ENCODE measurements at places on chromosomes 3 and 15. TPM values are rescaled to one million over a fixed set of nuclear protein-coding genes. Genes with fewer than 3 reads are reported as not detected.
A peak's percentile ranks its signal among the peaks of the same experiment; 100 is the strongest.

GRCh38 chr15:39443659-39444219 is 137.1 kb upstream of the THBS1 start:
- DNase-seq: no peak

GRCh38 chr3:29649815-29650547 is 369.1 kb downstream of the RBMS3 start:
- DNase-seq: no peak

DNA sequence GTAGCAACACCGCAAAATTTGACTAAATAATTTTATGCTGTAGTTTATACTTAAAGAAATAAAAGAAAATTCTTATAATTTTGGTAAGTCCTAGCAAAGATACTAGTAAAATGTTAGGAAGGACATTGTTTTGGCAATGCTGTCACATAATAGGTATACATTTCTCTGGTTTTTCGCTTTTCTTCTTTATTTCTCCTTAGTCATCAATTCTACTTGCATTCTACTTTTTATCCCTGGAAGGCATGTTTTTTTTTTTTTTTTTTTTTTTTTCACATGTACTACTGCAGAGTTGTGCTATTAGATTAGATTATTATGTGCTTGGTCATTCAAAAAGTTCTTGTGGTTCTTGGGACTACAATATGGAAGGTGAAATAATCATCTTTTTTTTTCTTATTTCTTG is 1421.2 kb downstream of the SI start:
- no peak for DNase-seq

GRCh38 chr3:146020969-146021368 is 140.0 kb downstream of the PLOD2 start:
- DNase-seq: no peak

DNA sequence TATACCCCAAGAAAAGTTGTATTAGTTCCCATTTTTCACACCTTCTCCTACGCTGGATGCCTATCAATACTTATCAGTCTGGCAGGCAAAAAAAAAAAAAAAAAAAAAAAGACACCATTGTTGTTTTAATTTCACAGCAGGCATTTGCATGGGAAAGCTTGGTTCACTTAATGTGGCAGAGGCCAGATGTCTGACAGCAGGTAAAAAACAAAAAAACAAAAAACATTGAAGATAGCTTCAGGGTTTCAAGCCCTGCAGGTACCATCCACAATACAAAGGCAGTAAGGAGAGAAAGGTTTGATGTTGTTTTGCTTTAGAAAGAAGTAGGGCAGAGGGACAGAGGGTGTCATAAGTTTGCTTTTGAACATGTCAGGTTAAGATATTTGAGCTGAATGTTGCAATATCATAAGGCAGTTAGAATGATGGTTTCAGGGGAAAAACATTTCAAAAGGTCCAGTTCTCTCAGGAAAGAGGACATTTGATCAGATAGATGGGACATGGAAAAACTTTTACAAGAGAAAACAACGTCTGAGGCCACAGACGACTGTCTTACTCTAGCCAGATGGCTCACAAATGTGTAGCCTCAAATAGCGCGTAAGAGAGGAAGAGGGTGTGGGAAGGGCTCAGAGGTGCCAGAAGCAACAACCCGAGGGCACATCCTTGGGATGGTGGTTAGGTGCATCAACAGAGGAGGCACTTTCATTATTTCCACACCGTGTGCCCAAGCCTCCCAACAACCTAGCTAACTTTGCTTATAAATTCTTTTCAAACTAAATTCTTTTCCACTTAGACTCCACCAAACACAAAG is 25.7 kb downstream of the PCOLCE2 start:
- no peak for DNase-seq

- peak; percentile 41 for DNase-seq
These were observed 68.6 kb downstream of the ABHD5 start for GRCh38 chr3:43759297-43759782.

GRCh38 chr3:100710261-100710968 is 1.1 kb downstream of the TFG start:
- no peak for DNase-seq

The SH2D7 gene
- total RNA-seq: not detected

DNA sequence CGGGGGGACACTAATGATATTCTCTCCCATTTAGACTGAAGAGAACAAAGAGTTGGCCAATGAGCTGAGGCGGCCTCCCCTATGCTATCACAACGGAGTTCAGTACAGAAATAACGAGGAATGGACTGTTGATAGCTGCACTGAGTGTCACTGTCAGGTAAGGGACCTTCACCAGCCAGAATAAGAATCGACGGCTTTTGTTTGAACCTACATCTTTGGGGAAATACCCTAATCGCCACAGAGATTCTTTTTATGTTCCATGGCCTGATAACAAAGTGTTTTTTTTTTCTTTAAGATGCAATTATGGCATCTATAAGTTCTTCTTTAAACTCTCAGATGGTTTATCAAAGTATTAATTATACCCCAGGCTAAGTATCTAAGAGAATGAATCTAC is 3.4 kb downstream of the THBS1 start:
- DNase-seq: no peak

The CDHR4 gene
- total RNA-seq: 1.6 TPM

- no peak for DNase-seq
These were observed 7.3 kb downstream of the TPM1 start for GRCh38 chr15:63049783-63050371.

GRCh38 chr3:173753593-173753992 is 356.0 kb downstream of the NLGN1 start:
- no peak for DNase-seq

DNA sequence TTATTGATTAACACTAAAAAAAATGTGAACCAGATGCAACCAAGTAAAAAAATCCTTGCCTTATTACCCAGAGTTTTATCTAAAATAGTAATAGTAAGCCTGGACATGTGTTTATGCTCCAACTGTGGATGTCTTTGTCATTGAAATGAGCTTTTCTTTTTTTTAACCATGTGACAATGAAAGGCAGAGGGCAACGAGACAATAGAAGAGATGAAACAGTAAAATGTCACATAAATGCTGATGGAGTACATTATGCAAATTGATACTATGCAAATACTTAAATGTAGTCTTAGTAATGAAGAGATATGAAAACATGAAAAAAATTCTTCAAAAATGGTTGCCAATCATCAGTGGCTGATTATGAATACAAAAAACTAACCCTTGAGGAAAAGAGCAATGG is 20.5 kb upstream of the CHMP2B start:
- no peak for DNase-seq

DNA sequence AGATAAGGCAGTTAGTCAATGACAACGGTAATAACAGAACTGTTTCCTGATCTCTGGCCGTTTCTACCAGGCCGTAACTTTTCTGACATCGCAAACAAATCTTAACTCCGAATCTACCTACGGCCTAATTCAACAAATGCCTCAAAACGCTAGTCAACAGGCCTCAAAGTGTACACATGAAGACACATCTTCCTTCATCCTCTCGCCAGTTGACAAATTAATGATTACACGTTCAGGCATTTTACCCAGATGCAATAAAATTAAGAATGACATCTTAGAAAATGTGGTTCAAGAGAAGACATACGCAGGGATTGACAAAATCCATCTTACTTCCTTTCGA is 1.5 kb downstream of the SFMBT1 start:
- no peak for DNase-seq

- no peak for DNase-seq
These were observed 175.9 kb downstream of the THRB start for GRCh38 chr3:24318677-24319287.

GRCh38 chr3:114809668-114810413 is 337.2 kb downstream of the ZBTB20 start:
- DNase-seq: no peak

GRCh38 chr3:133236901-133237300 is 163.0 kb upstream of the BFSP2 start:
- no peak for DNase-seq

GRCh38 chr3:37967260-37967881 is 23.2 kb upstream of the VILL start:
- peak; percentile 84 for DNase-seq

DNA sequence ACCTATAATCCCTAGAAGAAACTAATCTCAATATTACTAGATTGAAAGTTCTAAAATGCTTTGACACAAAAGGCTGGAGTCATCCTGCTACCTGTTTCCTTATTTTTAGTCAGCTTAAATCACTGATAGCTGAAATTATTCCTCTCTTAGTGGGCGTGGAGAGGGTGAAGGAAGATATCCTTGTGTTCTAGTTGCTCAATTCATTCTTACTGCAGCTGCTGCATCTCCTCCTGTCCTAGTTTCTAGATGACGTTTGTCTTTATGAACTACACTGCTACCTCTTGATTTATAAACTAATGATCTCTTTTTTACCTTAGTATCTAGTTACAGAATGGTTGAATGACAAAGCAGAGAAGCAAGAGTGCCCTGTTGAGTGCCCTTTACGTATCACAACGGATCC is 50.7 kb downstream of the SETD5 start:
- DNase-seq: no peak

DNA sequence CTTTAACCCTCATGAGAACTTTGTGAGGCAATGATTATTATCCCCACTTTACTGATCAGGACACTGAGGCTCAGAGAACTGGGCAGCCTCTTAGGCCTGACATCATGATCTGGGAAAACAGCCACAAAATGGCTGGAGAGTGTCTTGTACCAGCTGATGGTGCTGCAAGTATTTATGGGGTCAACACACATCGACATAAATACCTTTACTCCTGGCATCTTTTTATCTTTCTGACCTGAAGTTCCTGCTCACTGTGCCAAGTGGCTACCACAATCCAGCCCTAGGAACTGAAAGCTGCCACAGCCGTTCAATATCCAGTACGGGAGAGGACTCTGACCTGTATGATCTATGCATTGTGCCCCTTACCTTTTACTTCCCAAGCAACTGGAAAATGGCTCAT is 29.2 kb upstream of the MUC13 start:
- DNase-seq: no peak

The TRPM1 gene
- not detected for total RNA-seq

- DNase-seq: no peak
These were observed 907 bp upstream of the HERC1 start for GRCh38 chr15:63834500-63835210.

GRCh38 chr3:107382631-107383030 is 5.4 kb downstream of the CCDC54 start:
- DNase-seq: no peak

The C3orf70 gene
- total RNA-seq: 12.9 TPM

GRCh38 chr3:69313251-69313650 is 72.6 kb downstream of the FRMD4B start:
- DNase-seq: no peak

- DNase-seq: no peak
These were observed 33.3 kb downstream of the EMC4 start for GRCh38 chr15:34258151-34258550.

The BLM gene
- total RNA-seq: 0.85 TPM

The HSPBAP1 gene
- total RNA-seq: 15.9 TPM

DNA sequence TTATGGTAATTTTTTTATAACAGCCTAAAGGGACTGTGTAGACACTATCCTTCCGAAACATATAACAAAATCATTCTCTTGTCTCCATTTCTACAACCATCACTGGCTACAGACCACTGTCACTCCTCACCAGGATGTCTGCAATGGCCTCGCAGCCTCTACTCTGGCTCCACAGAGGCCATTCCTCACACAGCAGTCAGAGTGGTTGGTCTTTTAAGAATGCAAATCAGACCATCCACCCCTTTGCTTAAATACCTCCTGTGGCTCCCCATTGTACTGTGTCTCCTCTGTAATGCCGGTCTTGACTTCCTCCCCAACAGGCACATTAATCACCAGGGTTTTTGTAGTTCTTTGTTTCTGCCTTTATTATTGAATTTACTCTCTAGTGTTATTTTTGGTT is 344.8 kb downstream of the ERC2 start:
- DNase-seq: no peak

The BSN gene
- 0.62 TPM for total RNA-seq

DNA sequence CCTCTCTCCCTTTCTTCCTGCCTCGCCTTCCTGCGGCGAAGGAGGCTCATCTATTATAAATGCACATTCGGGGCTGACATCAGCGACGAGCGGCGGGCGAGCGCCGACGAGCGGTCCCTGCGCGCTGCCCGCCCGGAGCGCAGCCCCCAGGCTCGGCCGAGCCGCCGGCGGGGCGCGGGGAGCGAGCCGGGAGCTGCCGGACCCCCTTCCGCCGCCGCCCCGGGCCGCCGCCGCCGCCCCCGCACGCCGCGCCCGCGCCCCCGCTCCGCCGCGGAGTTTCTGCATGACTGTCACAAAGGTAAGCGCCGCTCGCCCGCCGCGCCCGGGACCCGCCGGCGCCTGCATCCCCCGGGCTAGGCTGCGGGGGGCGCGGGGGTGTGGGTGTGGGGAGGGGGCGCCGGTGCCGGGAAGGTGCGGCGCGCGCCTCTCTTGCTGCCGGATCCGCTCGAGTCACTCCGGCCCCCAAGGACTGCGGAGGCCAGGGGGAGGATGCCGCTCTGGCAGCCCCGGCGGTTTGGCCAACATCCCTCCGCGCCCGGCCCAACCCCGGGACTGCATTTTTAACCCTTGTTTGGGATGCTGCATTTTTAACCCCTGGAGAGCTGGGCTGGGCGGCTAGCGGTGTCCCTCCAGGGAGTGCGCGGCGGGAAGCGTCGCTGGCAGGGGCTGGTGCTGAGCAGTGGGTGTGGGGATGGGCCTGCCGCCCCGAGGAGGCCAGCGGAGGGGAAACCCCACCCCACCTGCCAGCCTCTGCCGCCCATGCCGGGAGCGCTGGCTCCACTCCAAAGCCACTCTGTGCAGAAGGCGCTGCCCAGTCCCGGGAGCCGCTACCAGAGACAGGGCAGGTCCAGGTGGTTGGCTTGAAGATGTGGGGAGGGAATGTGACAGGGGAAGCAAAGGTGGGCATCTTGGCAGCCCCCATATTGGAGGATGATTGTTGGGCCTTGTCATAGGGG is at the start of gene CORO2B:
Gene CORO2B, plus strand, starts transcription at position 14 of the 956 bp plus-strand sequence. Its CDS starts 270 bp downstream, at position 284.
- DNase-seq: peak; percentile 71

DNA sequence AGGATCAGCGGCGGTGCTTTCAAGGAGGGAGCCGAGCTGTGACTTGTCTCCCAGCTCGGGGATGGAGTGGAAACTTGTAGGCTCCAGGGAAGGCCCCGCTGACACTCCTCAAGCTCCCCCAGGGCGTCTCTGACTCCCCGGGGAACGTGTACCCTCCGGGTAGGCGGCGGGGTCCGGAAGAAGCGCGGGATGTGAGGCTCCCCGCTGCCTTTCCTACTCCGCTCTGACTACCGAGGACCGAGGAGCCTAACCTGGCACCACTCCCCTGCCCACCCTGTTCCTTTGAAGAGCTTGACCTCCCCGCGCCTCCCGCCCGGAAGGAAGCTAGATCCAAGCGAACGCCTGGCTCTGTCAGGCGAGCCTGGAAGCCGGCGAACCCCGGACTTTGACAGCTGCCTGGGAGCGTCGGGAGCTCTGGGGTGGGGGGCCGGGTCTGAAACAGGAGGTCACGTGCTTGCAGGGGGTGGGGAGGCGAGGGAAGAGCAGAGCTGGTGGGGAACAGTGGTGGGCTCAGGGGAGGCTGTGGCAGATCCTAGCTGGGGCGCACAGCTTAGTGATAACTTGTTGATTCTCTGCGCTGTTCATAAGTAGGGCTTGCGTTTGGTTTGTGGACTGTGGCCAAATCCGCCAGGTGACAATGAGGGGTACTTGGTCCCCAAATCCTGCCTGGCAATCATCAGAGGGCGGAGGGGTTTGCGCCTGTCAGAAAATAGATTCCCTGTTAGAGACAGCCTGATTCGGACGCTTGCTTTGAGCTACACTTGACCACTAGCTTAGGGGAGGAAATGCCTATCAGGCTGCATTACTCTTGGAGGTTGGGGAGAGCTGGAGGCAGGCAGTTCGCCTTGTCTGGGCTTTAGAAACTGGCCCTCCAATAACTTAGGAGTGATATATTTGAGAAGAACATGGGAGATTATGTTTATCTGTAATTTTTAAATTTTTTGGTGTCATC is 1.2 kb downstream of the CLSTN2 start:
- DNase-seq: peak; percentile 67
